HCT116 (cell line): ENCODE measurements at places on chromosomes 6 and 20. TPM values are rescaled to one million over a fixed set of nuclear protein-coding genes. Genes with fewer than 3 reads are reported as not detected.

GRCh38 chr20:24969186-24970029 lies 20.3 kb downstream of the CST7 start:
- no peak for DNase-seq

GRCh38 chr6:90261801-90262200 lies 34.8 kb downstream of the BACH2 start:
- no peak for DNase-seq

Gene TFAP2C
- 6.9 TPM for total RNA-seq

DNA sequence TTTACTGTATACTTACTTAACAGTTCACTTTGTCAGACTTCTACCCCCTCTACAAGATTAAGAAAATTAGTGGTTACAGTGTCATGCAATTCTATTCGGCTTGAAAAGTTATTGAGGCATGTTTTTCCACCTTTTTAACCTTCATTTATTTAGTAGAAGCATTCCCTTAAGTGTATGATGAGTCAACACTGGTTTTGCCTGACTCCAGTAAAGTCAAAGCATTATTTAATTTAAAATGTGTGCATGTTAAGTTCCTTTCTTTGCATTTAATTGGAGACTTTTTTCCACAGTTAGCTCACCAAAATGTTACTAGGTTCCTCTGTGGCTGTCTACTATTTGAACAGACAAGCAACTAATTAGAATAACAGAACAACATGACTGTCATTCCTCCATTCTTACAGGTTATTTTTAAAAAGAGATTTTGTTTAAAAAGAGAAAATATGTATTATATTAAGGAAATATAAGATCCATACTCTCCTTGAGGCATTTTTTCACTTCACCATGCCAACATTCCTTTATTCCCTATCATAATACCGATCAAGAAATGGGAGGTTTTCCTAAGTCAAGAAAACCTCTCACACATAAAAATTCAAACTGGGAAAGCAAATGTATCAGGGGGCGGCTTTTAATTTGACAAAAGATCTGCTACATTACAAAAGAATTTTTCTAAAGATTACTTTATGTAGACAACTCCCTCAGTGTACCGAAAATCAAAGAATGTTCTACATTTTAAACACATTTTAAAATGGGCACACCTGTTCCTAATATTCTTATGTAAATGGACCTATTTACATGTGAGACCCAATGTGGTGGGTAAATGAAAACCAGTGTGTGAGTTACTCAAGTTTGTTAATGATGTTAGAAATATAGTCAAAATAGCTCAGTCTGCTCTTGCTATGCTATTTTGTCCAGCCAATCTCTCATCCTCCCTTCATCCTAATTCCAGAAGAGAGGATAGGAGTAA lies 361.2 kb downstream of the UTRN start:
- DNase-seq, result no peak

DNA sequence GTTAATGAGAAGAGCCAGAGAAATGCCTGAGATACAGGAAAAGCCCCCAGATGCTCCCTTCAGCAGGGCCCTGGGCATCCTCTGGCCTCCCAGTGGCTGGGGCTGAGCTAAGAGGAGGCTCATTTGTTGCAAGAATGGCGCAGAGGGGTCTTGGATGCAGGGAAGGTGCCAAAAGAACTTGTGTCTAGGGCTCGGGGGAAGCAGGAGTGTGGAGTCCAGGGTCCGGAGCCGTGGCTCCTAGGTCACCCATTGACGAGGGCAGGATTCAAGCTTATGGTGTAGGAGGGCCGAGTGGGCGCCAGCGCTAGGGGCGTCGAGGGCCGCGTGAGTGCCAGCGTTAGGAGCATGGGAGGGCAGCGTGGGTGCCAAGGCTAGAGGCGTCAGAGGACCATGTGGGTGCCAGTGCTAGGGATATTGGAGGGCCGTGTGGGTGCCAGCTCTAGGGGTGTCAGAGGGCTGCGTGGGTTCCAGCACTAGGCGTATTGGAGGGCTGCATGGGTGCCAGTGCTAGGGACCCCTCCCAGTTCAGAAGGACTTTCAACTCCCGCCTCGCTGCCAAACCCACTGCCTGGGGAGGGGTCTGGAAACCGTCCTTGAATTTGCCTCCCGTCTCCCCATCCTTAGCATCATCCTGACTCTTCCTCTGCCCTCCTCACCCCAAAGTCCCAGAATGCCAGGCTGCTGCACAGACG lies 250.5 kb upstream of the AFDN start:
- DNase-seq, result no peak

- no peak for DNase-seq
These were observed 81.4 kb downstream of the CTNNBL1 start for GRCh38 chr20:37775200-37775599.

- DNase-seq, result no peak
These were observed 1.6 kb upstream of the TNFRSF6B start for GRCh38 chr20:63694584-63695423.

DNA sequence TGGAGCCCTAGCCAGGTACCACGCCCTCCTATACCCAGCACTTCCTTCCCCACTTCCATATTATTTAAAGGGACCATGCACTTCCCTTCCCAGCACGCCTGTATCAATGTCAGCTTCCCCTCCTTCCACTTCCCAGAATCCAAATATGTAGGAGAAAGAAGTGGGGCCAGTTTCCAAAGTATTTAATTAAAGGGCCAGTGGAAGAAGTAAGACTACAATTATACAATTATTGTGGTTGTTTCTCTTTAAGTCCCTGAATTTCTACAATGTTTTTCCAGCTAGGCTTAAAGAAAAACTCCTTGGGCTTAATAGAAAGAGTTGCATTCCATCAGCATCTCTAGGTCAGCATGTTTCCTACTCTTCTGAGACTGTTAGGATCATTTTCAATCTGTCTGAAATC lies 515.8 kb downstream of the PREX1 start:
- no peak for DNase-seq

GRCh38 chr20:35739294-35740163 lies 2.5 kb downstream of the RBM39 start:
- DNase-seq, result no peak

DNA sequence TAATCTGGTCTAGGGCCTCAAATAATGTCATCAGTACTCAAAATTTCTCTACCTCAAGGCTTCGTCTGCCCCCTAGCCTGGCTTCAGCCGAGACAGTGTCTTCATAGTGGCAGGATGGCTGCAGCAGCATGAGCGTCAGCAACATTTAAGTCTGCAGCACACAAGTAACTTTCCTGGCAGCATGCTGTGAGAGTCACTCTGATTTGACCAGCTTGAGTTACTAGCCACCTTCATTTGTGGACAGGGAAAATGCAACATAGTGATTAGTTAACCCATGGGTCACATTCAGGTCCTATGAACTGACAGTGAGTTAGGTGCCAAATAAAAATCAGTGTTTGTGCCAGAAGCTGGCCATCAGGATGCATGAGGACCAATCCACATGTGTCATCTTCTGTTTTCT lies 209.9 kb upstream of the SLC35B3 start:
- no peak for DNase-seq

Gene GRM1
- total RNA-seq, result not detected

Gene PTCRA
- not detected for total RNA-seq

- DNase-seq, result no peak
These were observed 117.1 kb upstream of the CCDC28A start for GRCh38 chr6:138656364-138657064.

Gene COL12A1
- total RNA-seq, result 23.5 TPM

DNA sequence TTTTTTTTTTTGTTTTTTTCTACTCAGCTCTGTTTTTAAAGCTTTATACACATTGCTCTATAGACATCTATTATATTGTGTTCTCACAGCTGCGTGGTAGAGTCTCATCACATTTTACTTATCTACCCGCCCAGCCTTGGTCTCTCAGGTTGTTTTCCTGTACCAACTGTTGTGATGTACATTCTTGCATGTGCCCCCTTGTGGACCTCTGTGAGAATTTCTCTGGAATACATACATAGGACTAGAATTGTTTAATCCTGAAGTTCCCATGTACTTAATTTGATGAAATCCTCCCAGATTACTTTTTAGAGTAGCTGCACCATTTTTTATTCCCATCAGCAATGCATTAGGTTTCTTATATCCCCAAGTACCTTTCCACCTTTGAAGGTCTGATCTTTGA lies 40.4 kb upstream of the TINAG start:
- DNase-seq, result peak; percentile 54

Gene FAM209B
- not detected for total RNA-seq

DNA sequence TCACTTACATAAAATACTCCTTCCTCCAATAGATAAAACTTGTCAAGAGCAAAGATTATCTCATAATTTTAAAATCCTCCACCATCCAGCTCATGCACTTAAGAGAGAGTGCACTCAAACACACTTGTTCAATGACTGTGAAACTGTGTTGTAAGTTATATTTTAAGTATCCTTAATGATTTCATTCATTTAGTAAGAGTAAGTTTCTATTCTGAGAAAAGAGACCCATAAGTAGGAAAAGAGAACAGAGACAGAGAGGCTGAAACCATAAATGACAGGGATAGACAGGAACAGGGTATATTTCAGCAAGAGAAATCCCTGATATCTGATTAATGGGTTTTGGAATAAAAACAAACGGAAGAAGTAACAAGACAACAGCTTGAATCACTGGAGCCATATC lies 8.2 kb downstream of the SSR1 start:
- no peak for DNase-seq

DNA sequence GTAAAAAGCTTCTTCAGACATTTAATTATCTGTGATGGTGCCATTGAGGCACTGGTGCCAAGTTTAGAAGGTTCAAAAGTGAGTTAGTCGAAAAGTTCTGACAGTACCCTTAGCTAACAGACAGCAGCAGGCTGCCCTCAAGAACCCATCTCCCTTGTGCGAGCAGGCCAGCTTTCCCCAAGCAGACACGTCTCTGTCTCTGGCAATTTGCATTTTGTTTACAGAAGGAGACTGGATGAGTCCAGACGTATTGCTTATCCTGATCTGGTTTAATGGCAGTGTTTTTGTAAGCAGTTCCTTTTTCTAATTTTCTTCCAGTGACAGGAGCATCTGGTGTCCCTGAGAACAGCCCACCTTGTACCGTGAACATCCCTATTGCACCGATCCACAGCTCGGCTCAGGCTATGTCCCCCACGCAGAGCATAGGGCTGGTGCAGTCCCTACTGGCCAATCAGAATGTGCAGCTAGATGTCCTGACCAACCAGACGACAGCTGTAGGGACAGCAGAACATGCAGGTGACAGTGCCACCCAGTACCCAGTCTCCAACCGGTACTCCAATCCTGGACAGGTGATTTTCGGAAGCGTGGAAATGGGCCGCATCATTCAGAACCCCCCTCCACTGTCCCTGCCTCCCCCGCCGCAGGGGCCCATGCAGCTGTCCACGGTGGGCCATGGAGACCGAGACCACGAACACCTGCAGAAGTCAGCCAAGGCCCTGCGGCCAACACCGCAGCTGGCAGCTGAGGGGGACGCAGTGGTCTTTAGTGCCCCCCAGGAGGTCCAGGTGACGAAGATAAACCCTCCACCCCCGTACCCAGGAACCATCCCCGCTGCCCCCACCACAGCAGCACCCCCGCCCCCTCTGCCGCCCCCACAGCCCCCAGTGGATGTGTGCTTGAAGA lies 58.3 kb upstream of the TMEM181 start:
- no peak for DNase-seq
